ENCODE measurements at places on chromosomes 5 and 9.

DNA sequence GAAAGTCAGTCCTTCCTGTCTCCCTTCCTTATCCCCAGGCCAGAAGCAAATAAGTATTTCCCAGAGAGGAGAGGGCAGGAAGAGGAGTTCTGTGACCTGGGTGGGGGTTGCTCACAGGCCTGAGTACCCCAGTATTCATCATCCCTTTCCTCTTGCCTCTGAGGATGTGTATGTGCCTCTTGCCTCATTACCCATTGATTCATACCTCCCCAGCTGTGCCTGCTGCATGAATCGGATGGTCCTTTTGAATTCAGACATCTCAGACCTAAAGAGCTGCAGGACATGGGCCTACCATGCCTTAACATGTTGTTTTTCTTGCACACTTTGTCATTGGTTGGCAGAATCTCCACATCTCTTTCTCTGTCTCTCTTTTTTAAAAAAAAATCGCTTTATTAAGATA lies 112.8 kb upstream of the SHB start:
- DNase-seq, result no peak

DNA sequence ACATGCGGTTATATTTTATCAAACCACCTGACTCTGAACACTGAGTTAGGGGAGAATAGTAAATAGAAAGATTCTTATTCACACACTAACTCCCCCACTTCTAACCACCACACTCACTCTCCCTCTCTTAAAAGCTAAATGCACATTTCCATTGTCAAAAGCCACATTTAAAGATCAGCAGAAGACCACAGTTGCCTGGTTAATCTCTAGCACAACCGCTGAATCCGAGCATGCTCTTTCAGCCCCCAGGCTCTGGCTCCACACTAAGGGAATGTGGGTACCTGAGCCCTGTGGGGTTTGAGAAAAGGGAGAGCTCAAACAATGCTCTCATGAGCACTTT lies 35.7 kb downstream of the PFDN1 start:
- DNase-seq, result no peak

- no peak for DNase-seq
Observed at GRCh38 chr5:180069589-180070247, 1.8 kb downstream of the RNF130 start.

DNA sequence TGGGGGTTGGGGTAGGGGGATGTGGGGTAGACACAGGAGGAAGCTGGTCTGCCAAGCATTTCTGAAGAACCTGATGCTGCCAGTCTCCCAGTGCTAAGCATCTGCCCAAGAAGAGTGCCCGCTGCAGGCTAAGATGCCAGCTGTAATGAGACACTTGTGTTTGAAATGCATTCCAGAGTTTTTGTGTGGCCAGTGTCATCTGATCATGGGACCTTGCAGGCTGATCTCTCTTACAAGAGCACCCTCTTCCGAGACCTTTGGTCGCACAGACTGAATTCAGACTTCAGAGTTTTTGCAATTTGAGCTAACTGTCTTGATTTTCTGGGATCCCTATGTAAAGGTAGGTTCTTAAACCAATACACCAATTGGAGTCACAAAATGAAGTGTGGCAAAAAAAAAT lies 58.1 kb downstream of the DENND1A start:
- DNase-seq, result no peak

DNA sequence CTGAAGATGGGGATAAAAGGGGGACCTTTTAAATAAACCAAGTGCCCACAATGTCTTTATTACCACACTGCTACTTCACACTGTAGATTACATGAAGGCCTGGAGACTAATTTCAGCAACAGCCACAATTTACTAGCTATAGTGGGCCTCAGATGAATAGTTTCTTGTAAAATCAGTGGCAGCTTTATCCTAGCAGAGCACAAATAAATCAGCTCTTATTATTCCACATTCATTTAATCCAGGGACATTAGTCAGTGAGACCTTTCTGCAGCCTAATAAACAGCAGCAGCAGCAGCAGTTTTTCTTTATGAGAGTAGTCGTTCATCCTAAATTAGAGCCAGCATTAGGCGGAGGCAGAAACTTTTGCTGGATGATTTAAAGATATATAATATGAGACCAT lies 542.3 kb downstream of the PSAT1 start:
- no peak for DNase-seq

DNA sequence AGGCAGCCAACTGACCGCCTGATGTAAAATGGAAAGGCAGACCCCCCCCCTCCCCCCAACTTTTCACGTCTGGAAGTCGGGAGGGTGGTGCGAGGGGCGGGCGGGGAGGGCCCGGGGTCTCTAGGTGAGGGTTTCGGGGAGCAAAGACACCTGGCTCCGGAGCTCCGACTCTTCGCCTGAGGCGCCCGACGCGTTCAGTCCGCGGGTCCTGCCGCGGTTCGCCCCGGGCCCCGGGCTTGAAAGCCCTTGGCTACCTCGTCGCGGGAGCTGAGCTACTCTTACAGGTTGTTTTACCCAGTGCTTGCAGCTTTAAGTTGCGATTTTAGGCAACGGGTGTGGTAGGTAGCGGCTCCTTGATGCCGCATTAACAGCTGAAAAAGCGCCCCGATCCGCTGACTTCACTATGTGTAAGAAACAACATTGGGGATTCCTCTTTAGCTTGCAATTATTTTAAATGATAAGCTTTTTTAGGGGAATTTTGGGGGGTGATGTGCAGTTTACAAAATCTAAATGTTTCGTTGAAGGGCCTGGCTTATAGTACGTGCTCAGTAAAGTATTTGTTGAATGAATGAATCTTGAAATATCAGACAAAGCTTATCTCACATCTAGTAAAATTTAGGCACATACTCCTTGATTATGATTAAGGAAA lies 722 bp downstream of the CDC42SE2 start:
- peak; percentile 46 for DNase-seq

- no peak for DNase-seq
Observed at GRCh38 chr5:5313101-5313635, 109.3 kb upstream of the ICE1 start.

DNA sequence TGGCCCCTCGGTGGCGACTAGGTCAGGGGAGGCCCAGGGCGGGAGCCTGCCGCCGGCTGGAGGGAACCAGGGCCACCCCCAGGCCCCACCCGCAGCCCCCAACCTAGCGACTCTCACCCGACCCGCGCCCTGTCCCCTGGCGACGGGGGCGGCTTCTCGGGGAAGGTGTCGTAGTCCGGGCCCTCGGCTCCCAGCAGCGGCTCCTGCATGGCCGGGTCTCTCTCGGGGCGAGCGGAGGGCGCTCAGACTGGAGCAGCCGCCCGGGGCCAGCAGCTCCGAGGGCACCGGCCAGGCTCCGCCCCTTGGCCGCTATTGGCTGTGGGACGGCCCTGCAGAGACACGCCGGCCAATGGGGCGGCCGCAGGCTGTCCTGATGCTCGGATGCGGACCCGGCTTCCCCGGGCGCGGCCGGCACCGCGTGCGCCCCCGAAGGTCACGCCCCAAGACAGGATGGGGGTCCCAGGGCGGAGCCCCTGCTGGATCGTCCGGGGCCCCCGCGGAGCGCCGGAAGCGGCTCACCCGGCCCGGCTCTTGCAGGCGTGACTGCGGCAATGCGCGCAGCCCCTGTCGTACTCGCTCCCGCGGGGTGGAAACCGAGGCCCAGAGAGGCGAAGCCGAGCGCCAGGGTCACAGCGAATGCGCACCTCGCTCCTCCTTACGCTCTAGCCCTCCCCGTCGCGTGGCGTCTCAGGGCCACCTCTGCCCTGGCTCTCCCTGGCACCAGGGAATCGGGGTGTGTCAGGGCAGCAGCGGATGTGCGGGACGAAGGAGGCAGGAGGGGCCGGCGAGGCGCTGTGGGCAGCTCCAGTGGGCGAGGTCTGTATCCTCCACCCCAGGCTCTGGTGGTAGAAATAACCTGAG lies at the start of gene SLC2A6:
SLC2A6 (minus strand) TSS at position 249 of the 861 bp plus-strand sequence; CDS start at position 209, 40 bp downstream.
- DNase-seq, result peak; percentile 99

GRCh38 chr5:138077064-138077696 lies 6.7 kb upstream of the WNT8A start:
- peak; percentile 83 for DNase-seq

DNA sequence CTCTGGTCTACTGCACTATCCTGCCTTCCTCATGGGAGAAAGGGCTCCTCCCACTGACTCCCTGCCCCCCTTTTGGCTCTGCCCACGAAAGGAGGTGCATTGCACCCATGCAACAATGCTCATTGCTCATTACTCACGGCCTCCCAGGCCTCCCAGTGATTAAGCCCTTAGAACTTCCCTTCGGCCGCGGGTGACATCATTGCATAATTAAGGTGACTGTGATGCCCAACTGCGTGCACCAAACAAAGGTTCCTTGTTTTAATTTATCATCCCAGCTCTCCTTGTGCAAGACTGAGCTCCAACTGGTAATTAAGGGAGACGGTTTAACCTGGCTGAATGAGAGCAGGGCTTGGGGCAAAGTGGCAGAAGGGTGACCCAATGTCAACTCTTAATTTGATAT lies 180.4 kb downstream of the GAS1 start:
- DNase-seq, result peak; percentile 19

DNA sequence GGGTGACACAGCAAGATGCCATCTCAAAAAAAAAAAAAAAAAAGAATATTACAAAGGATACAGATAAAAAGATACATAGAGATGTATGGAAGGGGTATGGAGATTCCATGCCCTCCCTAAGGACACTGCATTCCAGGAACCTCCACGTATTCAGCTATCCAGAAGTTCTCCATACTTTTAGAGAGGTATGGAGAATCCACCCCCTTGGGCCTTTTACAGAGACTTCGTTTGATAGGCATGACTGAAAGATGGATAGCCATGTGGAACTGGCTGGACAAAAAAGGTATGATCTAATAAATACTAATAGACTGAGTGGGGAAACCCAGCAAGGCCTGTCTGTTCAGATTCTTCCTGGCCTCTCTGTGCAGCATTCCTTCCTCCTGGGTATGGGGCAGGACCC lies 56.6 kb upstream of the DMRT1 start:
- DNase-seq, result no peak

Measured in iPS-NIHi11 (cell line).